ENCODE measurements at places on chromosomes 2 and 18.
A peak's percentile ranks its signal among the peaks of the same experiment; 100 is the strongest.

GRCh38 chr2:157325786-157326185 is at the start of gene ERMN:
TSS of gene ERMN (minus strand) at chr2:157325824. CDS start at chr2:157325642, 182 bp downstream.
- DNase-seq = no peak

GRCh38 chr18:59459369-59460071 is 100.5 kb upstream of the LMAN1 start:
- peak; percentile 18 for DNase-seq

GRCh38 chr2:237693291-237693994 is 66.1 kb downstream of the LRRFIP1 start:
- DNase-seq = no peak

GRCh38 chr2:136332436-136333095 is 214.6 kb upstream of the CXCR4 start:
- DNase-seq = no peak

DNA sequence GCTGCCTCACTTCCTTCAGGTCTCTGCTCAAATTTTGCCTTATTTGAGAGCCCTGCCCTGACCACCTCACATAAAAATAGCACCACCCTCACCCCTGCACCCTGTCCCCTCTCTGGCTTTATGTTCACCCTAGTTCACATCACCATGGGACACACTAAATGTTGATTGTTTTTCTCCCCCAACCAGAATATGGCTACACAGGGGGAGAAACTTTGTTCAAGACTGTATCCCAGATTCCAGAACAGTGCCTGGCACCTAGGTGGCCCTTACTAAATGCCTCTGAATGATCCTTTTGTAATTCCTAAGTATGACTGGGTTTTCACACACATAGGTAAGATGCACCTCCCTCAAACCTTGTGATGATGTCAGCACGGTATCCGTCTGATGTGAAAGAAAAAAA is 28.4 kb upstream of the CATIP start:
- no peak for DNase-seq

- no peak for DNase-seq
Observed at GRCh38 chr2:234839285-234839684, 112.5 kb upstream of the SH3BP4 start.

DNA sequence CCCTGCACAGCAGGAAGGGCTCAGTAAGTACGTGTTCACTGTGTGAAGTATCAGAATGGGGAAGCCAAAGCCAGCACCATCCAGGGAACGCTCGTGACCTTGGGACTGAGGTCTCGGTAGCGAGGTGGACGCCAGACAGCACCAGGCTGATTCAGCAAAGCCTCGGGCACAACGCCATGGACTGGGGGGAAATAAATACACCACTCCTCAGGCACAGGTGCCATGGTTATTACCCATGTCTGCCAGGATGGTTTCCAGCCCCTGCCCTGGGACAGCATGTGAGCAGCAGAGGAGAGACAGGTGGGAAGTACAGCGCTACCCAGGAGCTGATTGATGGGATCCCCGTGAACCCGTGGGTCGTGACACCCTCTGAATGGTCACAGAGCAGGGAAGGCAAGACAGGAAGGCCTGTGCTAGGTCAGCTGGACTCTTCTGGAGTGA is 53.0 kb downstream of the REEP1 start:
- no peak for DNase-seq

DNA sequence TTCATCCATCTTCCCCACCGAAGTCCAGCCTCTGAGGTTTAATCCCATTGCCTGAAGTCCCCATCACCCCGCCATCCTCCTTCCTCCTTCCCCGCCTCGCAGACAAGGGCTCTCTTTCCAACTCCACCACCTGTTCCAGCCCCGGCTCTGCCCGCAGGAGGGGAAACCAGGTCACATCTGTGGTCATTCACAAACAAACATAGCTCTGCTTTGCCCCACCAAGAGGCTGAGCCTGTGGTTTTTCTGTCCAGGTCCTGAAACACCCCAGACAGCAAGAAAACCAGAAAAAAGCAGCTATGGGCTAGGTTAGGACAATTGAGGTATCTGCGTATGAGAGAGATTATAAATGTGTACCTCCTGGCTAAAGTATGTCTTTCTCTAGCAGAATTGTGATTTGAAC is 144.7 kb downstream of the GLI2 start:
- DNase-seq = no peak

DNA sequence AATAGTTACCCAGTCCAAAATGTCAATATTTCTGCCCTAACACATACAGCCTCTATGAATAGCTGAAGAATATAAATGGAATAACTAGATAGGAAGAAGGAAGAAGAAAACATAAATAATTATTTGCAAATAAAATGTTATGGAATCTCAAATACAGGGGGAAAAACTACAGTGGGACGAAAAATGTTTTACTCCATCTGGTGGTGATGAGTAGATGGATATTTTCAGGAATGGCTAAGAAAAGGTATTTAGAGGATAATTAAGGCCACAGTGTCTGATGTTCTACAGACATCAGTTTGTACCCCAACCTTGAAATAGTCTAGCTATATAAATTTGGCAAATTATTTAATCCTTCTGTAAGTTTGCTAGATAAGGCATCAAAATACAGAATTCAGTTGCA is 178.1 kb upstream of the FSHR start:
- DNase-seq = no peak

All from H54 (cell line).